ENCODE measurements at places on chromosomes 3 and 15.

GRCh38 chr15:29596266-29596665, 226.0 kb downstream of the TJP1 start:
- DNase-seq = no peak

GRCh38 chr3:170354760-170355159, 2.8 kb upstream of the SKIL start:
- DNase-seq = no peak

DNA sequence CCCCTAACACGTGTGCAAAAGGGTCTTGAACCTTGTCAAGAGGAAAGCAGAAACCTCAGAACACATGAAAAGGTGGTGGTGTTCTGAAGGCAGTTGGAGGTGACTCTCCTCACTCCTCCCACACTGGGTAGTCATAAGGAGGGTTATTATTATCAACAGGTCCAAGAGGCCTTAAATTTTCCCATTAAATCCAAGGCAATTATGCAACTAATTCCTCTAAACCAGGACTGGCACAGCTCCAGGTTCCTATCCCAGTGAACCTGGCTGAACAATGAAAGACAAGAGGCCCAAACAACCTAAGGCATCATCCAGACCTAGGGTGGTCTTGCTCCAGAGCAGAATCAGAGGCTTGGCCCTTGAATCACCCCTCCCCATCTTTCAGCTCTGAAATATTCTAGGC, 15.0 kb downstream of the MYLK start:
- no peak for DNase-seq

GRCh38 chr3:2511356-2511755, 412.7 kb downstream of the CNTN4 start:
- no peak for DNase-seq

GRCh38 chr3:27905625-27906024, 183.5 kb upstream of the EOMES start:
- DNase-seq = no peak

GRCh38 chr15:63308491-63308890, 31.1 kb downstream of the APH1B start:
- DNase-seq = no peak

DNA sequence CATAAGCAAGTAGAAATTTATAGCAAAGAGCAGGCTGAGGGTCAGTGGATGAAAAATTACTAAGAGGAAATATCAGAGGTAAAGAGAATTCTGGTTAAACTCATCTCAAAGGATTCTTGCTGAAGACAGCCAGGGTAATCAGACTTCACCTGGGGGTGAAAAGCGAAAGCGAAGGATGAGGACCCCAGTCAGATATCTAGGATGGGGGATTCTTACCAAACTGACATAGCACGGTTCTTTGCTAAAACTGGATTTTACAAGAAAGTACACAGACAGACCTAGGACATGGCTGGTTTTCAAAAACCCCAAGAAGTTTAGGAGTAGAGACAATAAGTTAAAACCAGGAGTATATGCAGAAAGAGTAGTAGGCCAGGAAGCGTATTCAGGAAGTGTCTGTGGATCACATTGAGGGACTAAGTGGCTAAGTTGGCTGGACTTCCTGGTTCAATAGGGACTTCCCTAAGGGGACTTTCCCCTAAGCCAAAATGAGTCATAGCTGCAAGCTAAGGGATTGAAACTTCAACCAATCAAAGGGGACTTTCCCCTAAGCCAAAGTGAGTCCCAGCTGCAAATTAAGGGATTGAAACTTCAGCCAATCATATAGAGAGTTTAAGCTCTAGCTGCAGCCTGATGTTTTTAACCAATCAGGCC, 2.4 kb upstream of the CFAP91 start:
- no peak for DNase-seq

DNA sequence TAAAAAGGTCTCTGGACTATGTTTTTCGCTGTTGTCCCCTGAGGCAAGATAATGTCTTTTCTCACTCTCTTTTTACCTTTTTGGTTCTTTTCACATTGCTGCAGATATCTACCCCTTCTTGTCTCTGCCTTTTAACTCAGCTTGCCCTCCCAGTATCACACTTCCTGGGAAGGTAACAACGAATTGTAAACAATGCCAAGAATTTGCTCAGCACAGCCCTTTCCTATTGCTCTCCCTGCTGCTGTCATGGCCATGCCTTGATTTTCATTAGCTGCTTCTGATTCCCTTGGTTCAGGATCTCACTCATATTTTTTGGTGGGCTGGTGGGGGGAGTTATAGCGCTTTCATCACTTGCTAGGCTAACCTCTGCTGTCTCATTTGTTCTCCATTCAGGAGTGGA, 123.1 kb upstream of the DPH6 start:
- no peak for DNase-seq

- DNase-seq = no peak
Measured at GRCh38 chr3:115100806-115101205, 46.3 kb downstream of the ZBTB20 start.

- DNase-seq = no peak
Measured at GRCh38 chr3:155504682-155505081, 211.2 kb upstream of the STRIT1 start.

GRCh38 chr3:166444336-166444735, 607.1 kb upstream of the BCHE start:
- DNase-seq = no peak

GRCh38 chr15:60721257-60721626, 242.3 kb upstream of the ICE2 start:
- DNase-seq = no peak

DNA sequence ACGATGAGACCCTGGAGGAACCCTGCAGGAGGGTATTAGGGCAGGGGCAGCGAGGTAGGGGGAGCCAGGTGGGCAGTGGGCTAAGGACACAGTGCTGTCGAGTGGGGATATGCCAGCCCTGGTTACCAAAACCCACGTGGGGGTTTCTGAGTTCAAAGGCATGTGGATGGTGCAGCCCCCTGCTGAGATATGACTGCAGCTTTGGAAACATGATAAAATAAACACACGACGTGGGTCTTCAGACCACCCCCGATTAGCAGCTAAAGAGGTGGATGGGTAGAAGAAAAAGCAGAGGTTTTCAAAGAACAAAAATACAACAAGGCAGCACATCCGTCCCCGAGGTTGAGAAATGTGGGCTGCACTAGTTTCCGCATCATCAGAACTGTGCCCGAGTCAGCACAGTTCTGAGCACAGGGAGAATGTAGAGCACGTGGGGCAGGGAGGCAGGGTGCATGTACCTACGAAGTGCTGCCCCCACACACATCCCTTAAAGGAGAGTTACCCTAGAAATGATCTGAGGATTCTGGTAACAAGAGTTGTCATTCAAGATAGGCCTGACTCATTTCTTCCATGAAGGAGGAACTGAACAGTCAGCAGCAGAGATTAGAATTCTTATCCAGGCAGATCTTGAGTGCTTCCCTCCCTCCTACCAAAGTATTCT, 121.3 kb downstream of the RPLP1 start:
- DNase-seq = peak; percentile 54

DNA sequence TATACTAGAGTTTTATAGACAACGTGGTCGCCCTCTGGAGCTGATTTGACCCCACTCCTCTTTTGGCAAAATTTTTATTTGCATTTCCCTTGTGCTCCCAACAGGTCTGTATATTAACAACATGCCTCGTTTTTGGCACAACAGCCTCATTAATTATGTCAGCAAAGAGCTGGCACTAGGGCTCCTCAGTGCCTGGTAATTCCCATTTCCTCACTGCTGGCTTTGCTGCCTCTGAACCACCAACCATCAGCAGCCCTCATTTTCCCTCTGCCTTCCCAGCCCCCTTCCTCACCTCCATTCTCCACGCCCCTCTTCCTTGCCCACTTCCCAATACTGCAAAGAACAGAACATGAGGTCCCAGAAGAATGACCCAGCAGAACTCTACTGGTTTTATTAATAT, 204.8 kb downstream of the ABHD5 start:
- no peak for DNase-seq

DNA sequence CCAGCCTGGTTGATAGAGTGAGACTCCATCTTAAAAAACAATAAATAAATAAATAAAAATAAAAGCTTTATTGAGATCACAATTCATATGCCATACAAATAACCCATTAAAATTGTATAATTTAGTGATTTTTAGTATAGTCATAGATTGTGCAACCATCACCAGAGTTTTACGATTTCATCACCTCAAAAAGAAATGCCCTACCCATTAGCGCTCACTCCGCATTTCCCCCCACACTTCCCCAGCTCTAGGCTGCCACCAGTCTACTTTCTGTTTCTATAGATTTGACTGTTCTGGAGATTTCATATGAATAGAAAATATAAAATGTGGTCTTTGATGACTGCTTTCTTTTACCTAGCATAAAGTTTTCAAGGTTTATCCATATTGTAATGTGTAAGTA, 57.0 kb downstream of the ARHGEF26 start:
- DNase-seq = no peak

DNA sequence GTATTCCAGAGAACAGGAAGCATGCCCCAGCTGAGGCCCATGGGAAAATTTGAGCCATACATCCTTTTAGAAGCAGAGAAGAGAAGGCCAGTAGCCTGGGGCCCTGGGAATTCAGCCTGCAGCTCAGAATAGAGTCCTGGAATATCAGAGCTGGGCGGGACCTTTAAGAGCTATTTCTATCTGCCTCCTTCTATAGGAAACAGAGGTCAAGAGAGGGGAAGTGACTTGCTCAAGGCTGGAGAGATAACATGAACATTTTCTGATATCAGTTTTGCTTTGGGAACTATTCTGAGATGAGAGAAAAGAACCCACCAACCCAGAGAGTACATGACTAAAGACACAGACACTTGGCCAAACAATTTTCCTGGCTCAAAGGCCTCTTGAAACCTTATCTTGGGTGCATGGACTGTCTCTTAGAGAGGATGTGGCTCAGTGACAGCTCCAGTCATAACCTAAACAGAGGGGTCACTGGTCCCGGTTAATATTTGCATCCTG, 26.0 kb downstream of the MASP1 start:
- DNase-seq = no peak

DNA sequence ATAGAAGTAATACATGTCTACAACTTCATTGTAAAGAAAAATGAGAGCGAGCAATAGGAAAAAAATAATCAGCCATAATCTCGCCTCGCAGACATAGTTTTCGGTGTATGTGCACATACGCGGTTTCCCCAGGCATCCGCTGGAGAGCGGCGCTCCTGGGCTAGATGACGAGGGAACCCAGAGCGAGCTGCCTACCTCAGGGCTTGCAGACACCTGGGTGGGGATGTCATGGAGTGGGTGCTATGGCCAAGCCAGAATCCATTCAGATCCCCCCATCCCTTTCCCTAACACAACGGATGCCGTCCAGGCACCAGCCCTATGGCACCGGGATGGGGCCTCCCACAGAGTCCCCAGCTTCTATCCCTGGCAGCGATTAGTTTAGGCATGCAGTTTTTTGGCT, 4.5 kb upstream of the CFAP100 start:
- no peak for DNase-seq

DNA sequence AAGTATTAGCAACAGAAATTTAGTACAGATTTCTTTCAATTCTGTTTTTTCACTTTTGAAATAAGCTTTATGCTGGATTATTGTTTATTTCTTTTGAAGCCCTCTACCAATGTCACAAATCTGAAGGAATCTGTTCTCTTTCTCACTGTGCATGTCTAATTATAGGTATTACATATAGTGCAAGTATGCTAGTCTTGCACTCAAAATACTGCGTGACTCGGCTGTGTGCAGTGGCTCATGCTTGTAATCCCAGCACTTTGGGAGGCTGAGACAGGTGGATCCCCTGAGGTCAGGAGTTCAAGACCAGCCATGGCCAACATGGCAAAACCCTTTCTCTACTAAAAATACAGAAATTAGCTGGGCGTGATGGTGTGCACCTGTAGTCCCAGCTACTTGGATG, 95.8 kb upstream of the PLAAT1 start:
- DNase-seq = no peak

GRCh38 chr3:9769012-9769411, 735 bp downstream of the CAMK1 start:
- no peak for DNase-seq

- DNase-seq = no peak
Measured at GRCh38 chr15:96947296-96948229, 617.1 kb downstream of the NR2F2 start.

GRCh38 chr3:194631696-194632095, 1.5 kb downstream of the TMEM44 start:
- DNase-seq = no peak

GRCh38 chr3:122754929-122755328, 38.7 kb downstream of the HSPBAP1 start:
- peak; percentile 1 for DNase-seq

DNA sequence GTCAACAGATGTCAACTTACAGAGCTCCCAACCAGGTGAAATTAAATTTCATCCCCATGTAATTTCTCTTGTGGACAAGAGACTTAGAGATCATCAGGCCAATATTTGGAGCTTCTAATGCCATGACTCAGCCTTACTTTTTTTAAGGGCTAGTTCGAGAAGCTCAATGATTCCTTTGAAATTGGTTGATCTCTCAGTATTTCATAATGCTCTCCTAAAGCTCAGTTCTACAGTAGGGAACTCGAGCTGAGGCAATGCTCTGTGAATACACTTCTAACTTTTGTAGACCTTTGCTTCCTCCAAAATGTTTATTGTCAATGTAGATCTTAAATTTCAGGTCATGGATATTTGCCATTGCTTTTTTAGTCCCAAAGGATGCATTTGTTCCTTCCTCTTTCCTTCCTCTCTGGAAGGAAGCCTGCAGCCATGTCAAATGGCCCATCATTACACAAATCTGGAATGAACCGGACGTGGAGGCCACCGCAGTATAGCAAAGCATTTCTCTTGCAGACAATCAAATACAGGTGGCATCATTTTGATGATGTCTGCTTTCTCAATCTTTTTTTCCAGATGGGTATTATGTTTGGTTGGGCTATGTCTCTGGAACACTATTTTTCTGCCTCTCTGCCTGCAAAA, 28.3 kb downstream of the STARD5 start:
- no peak for DNase-seq

DNA sequence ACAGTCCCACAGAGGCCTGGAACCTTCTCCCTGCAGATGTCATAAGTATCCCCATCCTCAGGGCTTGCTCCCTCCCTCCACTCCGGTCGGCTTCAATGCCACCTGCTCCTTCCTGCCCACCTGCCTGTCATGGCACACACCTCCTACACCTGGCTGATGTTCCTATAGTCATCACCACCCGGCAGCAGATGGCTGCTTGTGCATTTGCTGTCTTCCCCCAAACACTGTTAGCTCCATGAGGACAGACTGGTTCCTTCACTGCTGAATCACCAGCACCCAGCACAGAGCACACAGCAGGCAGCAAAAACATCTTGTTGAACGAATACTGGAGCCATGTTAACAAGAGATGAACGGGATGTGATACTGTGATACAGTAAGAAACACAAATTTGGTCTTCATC, 14.8 kb downstream of the TARS3 start:
- no peak for DNase-seq

DNA sequence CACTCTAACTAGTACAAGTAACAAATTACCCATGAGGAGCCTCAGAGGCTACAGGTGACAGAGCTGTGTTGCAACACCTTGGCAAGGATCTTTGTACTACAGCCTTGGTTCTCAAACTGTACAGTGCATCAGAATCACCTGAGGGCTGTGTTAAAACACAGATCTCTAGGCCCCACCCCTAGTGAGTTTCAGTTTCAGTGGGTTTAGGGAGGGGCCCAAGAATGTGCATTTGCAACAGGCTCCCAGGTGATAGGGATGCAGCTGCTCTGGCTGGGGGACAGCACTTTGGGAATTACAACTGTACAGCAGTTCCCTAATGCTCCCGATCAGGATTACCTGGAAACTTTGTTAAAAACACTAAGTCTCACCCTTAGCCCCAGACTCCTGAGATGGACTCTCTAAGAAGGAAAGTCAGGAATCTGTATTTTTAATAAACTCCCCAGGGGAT, 66.1 kb upstream of the NR2F2 start:
- no peak for DNase-seq
